ENCODE measurements at places on chromosomes 3 and 15. TPM values are rescaled to one million over a fixed set of nuclear protein-coding genes. Genes with fewer than 3 reads are reported as not detected.

CRBN gene
- total RNA-seq, result 189 TPM

IMPG2 gene
- 2.8 TPM for total RNA-seq

GOLGA6L26 gene
- total RNA-seq, result not detected

TRMT10C gene
- 27.2 TPM for total RNA-seq

CHRNA5 gene
- 6.6 TPM for total RNA-seq

TLNRD1 gene
- 13.8 TPM for total RNA-seq

STRC gene
- 1.6 TPM for total RNA-seq

BOC gene
- total RNA-seq, result 33.8 TPM

UQCC5 gene
- total RNA-seq, result 5.0 TPM

MESP1 gene
- 2.2 TPM for total RNA-seq

MOBP gene
- 0.63 TPM for total RNA-seq

CLDN18 gene
- not detected for total RNA-seq

FILIP1L gene
- 1.3 TPM for total RNA-seq

AMIGO3 gene
- total RNA-seq, result 1.3 TPM

CKMT1B gene
- total RNA-seq, result 11.9 TPM

ITIH1 gene
- total RNA-seq, result not detected

ADCY5 gene
- 39.8 TPM for total RNA-seq

CFAP161 gene
- total RNA-seq, result 3.4 TPM

All from parietal lobe (tissue), 2 donors.